ENCODE measurements at places on chromosomes 7 and 10.
A peak's percentile ranks its signal among the peaks of the same experiment; 100 is the strongest.

DNA sequence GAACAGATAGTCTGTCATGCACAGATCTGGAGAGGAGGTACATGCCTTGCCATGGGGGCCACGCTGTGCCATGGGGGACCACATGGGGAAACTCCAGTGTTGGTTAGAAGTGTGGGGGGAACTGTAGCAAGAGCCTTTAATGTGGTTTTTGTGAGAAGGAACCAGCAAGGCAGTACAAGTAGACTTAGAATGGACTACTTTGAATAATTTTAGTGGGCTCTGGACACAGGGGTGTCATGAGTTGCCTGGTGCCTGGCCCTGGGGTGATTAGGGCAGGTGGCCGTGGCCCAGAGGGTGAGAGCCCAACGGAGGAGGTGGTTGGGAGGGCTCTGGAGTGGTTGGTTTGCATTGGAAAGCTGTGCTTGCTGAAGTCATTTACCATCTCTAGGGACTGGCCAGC lies 77.2 kb downstream of the CXCL12 start:
- no peak for DNase-seq

DNA sequence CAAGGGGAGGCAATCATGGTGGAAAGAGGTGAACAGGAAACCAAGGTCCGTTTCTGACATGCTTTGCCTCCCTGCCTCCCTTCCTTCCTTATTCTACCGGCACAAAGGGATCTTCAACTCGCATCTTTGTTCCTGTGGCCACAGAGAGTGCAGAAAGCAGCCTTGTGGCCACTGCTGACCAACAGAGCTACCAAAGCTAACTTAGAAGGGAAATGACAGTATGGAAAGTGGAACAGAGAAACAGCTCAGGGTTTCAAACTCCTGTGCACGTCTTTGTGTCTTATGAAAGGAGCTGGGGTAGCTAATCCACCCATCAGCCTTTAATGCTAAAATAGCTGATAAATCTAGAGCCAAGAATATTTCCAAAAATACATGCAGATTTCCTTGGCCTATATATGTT lies 588.0 kb downstream of the SORCS1 start:
- DNase-seq = no peak

DNA sequence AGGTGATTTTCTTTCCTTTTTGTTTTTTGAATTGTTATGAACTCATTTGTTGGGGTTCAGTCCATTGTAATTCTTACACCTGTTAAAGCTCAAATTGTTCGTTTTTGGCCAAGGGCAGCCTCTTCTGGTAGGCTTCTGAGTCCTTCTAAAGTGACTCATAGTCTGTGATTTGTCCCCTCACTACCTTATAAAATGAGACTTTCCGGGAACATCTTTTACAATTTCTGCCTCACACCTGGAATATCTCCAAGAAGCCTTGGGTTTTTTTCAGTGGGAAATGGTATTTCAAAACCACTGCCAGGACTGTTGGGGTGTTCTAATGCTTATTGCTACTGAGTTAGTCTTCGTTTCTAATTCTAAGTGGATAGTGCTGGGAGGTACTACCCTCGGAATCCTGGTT lies 56.7 kb downstream of the BMPR1A start:
- DNase-seq = no peak

DNA sequence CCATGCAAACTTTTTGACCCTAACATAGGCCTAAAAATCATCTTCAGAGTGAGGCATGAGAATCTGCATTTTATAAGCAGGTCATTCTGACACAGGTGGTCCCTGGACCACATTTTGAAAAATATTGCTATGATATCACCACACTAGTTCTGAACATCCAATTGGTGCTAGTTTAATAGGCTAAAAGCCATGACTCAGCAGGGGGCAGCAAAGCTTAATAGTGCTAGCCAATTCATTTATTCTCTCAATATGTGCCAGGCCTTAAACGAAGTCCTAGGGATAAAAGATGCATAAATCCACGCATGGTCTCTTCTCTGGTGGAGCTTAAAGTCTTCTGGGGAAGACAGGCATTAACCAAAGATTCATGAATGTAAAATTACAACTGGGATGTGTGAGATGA lies 10.2 kb upstream of the SLC25A28 start:
- DNase-seq = peak; percentile 66

GRCh38 chr10:594584-595270 lies 94.7 kb downstream of the DIP2C start:
- DNase-seq = no peak

DNA sequence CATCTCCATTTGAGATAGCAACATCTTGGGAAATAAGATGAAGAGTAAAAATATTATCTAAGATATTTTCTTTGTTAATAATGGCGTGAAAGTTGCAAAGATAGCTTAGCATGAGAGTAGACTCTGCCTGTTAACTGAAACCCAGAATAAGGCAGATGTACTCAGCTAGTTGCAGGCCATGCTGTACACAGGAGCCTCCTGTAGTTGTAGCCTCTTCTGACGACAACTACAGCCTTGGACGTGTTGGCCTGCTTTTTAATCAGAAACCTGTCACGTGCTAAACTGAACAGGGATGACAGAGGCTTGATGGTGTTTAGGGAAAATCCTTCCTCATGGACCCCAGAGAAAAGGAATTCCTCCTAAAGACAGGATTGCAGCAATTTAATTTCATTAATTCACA lies 155.1 kb upstream of the TMEM229A start:
- DNase-seq = no peak

- no peak for DNase-seq
Observed at GRCh38 chr7:135844903-135845302, 96.3 kb upstream of the FAM180A start.

GRCh38 chr7:584122-584465 lies 64.4 kb upstream of the PDGFA start:
- no peak for DNase-seq

DNA sequence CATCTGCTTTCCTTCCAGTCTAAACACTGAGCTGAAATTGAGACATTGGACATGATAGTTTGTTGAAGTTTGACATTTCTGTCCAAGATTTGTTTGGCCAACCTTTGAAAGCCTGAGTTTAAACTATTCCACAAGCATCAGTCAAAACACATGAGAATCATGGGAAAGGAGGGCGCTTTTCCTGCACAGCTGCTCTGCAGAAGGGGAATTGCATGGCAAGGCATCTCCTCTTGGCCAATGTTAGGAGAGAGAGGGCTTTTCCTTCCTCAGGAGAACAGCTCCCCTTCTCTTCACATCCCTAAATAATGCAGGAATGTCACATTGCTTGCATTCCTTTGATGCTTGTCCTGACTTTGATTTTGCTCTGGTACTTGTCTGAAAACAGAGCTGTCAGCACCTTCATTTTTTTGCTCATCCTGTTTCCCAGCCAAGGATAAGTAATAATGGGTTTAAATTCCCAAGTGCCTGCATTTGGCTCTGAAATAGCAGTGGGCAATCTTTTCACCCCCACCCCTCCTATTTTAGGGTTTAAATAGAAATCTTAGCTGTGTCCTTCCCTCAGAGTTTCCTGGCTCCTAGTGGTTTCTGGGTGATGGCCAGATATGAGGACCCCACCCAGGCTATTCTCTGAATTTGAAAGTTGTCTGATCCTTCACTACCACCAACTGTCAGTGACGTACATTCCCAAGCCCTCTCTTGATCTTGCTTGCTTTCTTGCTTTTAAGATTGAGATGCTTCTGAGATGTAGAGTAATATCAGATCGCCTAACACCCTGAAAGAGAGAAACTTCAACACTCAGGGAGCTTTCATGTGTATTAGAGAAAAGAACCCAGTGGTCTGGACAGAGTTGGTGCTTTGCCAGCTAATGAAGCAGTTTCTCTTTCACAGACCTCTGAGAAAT lies 75.2 kb upstream of the NPVF start:
- DNase-seq = peak; percentile 95

All from fibroblast of skin of abdomen (primary cell).